ENCODE measurements at places on chromosomes 12 and 14.
A peak's percentile ranks its signal among the peaks of the same experiment; 100 is the strongest.

DNA sequence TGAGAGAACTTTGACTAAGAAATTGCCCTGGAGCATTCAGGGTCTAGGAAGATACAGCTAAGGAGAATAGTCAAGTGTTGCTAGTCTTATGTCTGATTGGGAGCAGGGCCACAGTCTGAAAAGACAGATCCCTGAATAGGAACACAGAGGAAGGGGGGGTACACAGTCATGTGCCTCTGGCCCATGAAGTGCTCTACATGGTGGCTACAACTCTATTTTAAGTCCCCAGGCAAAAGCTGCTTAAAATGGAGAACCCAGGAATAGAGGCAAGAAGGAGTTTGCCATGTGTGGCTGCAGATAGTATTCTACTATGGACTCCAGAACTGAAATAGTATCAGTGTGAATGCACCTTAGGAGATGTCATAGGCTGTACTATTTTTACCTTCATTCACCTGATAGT is 118.0 kb upstream of the NPAS3 start:
- no peak for DNase-seq

DNA sequence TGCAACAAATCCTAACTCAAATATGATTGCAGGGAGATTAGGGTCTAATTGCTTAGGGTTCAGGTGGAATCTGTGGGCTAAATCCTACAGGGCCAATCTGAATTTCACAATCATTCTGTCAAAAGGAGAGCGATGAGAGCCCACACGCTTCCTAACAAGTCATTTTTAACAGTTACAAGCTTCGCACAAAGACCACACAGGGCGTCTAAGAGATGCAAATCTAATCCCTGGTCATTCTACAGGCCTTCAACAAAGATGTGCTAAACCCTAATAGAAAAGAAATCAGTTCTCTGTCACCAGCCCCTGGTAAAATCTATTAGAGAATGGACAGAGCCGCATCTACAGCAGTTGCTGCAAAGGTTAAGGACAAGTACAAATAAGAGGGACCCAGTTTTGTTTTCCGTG is 15.3 kb downstream of the NKX2-1 start:
- DNase-seq, result no peak

DNA sequence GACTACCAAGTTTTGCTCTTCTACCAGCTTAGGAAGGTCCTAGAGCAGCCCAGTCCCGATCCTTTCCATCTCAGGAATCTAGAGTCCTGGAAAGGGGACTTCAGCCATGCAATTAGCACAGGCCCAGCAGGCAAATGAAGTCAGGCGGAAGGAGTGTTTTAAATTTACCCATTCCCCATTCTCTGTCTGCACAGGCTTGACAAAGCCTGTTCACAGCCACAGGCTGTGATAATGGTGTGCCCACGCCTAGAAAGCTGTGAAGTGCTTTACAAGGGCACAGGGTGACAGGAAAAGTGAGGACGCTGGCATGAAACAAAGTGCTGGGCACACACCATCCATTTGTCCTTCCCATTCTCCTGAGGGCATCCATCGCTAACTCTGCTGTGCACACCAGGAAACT is 79.0 kb downstream of the PITPNM2 start:
- no peak for DNase-seq

- no peak for DNase-seq
Measured at GRCh38 chr12:94126067-94126466, 22.3 kb upstream of the PLXNC1 start.

DNA sequence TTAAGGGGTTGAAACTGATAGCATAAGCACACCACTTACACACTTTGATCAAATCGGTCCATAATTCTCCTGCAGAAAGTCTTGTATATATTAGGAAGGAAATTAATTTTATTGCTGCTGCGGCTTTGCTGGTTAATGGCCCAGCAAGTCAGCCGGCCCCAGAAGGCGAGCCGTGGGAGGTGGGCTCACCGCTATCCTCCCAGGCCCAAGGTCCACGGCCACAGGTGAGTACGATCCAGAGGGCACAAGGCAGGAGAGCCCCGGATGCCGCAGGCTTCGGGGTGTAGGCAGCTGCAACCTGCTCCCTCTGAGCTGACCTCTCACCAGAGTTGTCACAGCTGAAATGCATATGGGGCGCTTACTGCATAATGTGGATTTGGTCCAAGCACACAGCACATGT is 165.7 kb downstream of the TBX5 start:
- no peak for DNase-seq

DNA sequence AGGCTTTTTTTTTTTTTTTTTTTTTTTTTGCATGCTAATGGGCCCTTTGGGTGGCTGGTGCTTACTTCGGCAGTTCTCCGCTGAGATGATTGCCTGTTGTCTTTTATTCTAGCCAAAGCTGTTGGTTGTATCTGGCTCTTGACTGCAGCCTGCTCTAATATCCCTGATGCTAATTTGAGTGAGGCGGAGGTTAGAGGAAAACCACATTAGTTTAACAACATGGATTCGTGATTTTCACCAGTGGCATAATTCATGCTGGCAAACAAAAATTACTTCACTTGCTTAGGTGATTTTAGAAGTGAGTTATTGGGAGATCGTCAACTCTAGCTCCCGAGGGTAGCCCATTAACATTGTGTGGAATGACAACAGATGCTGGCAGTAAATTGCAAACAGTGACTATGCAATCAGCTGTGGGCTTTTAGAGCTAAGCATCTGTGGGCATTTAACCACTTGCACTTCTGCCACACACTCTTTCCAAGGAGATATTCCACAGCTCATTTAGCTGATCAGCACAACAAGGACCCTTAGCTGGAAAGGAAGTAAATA is 97.6 kb upstream of the ZDHHC17 start:
- no peak for DNase-seq

DNA sequence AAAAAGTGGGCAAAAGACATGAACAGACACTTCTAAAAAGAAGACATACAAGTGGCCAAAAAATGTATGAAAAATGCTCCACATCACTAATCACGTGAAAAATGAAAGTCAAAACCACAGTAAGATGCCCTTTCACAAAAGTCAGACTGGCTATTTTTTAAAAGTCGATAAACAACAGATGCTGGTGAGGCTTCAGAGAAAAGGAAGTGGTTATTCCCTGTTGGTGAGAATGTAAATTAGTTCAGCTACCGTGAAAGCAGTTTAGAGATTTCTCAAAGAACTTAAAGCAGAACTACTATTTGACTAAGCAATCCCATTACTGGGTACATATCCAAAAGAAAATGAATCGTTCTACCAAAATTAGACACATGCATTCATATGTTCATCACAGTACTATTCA is 237.0 kb downstream of the KIF21A start:
- no peak for DNase-seq

DNA sequence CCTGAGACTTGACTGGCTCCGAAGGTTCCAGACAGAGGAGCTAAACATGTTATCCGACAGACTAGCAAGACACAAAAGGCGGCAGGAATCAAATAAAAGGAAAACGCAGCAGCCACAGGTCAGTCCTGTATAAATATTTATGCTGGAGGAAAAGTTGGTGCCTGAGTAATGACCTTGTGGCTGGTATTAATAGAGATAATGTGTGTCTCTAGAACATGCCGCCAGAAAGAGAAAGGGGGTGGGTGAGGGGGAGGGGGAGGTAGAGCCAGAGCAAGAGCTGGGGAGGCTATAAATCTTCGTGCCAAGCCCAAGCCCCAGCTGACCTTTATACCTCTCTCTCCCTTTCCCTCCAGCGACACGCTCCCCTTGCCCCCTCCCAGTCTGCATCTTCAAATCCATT is 590.4 kb downstream of the MED13L start:
- no peak for DNase-seq

GRCh38 chr12:55742719-55743405 is at the start of gene GDF11:
TSS of gene GDF11 (plus strand) at chr12:55743122. CDS start at chr12:55743317, 195 bp downstream.
- DNase-seq, result peak; percentile 75

GRCh38 chr12:116476227-116476822 is 82.9 kb upstream of the MAP1LC3B2 start:
- DNase-seq, result no peak

DNA sequence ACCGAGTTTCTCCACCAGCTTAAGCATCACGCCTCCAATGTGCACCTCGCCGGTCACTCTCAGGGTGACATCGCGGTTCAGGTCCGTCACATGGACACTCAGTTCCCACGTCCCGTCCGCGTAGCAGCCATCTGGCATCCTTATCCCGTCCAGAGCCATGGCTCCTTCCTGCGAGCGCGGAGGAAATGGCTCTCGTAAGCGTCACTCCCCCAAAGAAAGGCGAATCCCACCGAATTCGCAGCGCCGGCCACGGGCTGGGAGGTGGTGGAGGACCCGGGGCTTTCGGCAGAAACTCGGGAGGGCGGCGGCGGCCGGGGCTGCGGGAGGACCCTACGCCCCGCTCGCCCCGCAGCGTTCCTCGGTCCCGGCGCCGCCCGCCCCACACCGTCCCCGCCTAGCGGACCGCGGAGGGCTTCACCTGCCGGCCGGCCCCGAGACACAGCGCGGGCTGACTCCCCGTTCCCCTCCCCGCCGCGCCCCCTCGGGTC is 396 bp downstream of the FERMT2 start:
- no peak for DNase-seq

GRCh38 chr12:120474616-120474960 is 5.0 kb upstream of the SRSF9 start:
- no peak for DNase-seq

- no peak for DNase-seq
Measured at GRCh38 chr12:93776581-93777018, 99.4 kb downstream of the CRADD start.

DNA sequence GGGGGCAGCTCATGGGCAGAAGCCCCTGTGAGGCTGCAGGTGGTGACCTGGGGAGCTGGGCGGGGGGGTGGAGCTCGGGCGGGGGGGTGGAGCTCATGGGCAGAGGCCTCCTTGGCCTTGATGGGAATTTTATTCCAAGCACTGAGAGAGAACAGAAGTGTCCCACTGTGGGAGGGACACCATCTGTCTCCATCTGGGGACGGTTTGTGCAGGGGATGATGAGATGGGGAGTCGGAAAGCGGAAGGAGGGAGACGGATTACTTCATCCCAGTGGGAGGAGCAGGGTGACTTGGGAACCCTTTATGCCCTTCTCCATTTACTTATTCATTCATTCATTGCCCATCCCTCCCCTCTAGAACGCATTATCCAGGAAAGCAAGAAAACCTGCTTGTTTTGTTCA is 304.7 kb downstream of the ADGRD1 start:
- DNase-seq, result no peak

GRCh38 chr12:87317302-87317701 is 711.9 kb downstream of the C12orf50 start:
- no peak for DNase-seq

GRCh38 chr14:64407329-64407728 is 19.2 kb downstream of the MTHFD1 start:
- no peak for DNase-seq

DNA sequence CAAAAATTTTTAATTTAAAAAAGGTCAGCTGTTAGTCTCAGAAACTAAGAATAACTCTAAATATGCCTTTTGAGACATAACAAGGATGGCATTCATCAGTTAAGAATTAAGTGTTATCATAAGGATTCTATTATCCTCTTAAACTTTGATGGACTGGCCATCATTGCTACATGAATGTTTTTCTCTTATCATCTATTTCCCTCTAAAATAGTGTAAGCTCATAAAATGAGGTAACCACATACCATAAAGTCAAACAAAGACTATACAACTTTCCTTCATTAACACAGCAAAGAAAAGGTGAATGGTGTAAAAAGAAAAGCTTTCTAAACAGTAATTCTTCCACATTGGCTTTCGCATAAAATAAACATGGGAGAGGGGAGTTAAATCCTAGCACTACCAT is 41.1 kb downstream of the TMTC1 start:
- DNase-seq, result no peak

GRCh38 chr14:50785457-50786063 is 45.4 kb downstream of the NIN start:
- DNase-seq, result no peak

DNA sequence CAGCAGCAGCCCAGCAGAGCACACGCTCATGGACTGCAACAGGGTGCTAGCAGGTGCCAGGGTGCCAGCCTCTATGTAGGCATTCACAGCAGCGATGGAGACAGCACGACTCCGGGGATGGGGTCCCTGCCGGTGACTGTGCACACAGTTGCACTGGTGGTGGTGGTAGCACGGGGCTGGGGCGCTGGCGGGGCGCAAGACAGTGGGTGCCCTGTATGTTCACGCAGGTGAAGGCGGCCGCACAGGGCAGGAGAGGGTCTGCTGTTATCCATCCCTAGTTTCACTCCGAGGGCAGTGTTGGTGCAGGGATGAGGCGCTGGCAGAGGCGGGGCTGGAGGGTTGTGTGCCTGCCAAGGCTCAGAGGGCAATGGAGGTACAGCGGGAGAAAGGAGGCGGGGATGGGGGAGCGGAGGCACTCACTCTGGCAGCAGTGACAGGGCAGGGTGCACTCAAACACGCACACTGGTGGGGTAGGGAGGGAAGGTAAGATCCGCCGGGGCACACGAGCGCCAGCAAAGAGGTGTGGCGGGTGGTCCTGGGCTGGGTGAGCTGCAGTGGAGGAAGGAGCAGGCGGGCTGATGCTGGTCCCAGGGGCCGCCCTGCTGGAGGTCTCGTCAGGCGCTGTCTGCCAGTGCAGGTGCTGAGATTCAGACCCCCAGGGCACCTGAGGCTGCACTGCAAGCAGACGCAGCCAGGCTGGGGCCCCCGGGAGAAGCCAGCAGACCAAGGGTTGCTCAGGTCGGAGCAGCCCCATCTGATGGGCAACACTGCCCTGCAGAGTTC is 76.7 kb downstream of the GALC start:
- no peak for DNase-seq

DNA sequence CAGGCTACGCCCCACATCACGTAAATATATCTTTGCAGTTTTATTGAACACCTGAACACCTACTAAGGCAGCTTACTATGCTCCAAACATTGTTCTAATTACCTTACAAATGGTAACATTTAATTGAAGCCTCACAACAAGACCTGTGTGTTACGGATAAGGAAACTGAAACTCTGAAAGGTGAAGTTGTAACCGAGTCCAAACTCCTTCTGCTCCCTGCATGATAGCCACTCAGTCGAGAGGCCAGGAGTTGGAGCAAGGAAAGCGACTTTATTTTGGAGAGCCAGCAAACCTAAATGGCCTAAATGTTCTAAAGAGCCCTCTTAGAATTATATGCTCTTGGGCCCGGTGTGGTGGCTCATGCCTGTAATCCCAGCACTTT is 12.6 kb upstream of the TRPV4 start:
- DNase-seq, result no peak

DNA sequence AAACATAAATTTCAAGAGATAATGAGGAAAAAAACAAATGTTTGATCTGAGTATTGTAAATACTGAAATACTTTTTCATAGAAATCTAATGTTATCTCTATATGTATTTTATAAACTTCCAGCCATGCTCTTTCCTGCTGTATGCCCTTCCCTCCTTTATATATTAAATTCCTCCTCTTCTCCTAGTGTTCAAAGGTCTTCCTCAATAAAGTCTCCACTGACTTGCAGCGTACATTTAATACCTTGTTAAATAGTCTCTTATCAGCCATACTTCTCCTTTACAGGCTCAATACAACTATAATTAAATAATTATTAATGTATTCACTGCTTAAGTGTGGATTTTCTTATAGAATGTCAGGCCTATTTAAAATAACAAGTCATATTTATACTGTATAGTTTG is 26.0 kb downstream of the ERGIC2 start:
- DNase-seq, result no peak

- no peak for DNase-seq
Measured at GRCh38 chr12:116018282-116018681, 259.2 kb downstream of the MED13L start.

GRCh38 chr14:77041881-77042545 is 13.5 kb upstream of the IRF2BPL start:
- no peak for DNase-seq

GRCh38 chr12:130044991-130045621 is 117.2 kb upstream of the FZD10 start:
- no peak for DNase-seq

Data from stimulated activated CD4-positive, alpha-beta T cell treated with anti-CD3 and anti-CD28 coated beads, Interleukin-1b, Interleukin-23, amount 100 ng/mL, for 48 hours (primary cell).